Tibial nerve (tissue), 4 donors: ENCODE measurements at places on chromosomes 12 and 14.

DNA sequence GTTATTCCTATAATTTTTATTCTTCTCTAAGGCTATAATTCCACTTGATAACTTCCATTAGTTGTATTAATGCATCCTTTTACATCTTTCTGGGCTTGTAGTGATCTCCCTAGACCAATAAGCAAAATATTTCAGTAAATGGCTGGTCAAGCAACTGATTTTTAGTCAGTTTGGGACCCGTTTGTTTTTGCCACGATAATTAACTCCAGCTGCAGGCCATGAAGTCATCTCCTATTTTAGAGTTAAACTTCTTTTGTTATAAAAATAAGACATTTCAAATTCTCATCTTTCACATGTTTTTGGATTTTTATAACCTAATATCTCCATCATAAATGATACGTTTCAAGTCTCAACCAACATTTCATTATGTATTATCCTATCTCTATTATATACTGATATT, 49.4 kb downstream of the MAGOHB start:
- H3K27me3 ChIP-seq: no peaks in the 10 kb centered on the region
- H3K36me3 ChIP-seq: no peaks in the 10 kb centered on the region
- no peak overlapping the region for H3K4me3 ChIP-seq

DNA sequence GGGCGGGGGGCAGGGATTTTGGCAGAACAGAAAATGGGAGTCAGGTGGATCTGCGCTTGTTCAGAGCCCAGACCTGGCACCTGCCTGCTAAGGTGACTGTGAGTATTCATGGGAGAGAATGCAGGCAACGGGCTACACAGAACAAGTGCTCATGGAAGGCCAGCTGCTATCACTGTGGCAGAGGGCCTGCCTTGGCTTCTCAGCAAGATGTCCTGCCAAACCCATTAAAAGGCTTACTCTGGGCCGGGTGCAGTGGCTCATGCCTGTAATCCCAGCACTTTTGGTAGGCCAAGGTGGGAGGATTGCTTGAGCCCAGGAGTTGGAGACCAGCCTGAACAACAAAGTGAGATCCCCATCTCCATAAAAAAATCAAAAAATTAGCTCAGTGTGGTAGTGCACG, 21.0 kb downstream of the DIO3 start:
- H3K4me1 ChIP-seq: no peaks in the 10 kb centered on the region
- no peak overlapping the region for H3K4me3 ChIP-seq
- H3K27me3 ChIP-seq: no peaks in the 10 kb centered on the region
- no peak for DNase-seq

DNA sequence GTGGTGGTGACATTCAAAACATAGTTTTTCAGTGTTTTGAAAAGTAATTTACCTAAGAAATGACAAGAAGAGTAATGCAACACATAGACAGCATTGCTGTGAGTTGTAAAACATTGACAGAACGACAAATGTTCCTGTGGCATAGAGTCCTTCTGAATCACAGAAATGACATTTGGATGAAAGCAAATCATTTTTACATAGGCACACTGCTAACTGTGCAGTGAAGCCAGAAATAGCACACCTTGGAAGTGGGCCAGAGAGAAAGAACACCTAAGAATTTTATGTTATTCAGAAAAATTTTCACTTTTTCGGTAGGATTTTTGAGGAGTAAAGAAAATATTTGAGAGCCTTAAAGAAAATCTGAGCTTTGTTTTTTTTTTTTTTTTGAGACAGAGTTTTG, 100.6 kb downstream of the ANO4 start:
- no peak overlapping the region for H3K27ac ChIP-seq
- no peak for DNase-seq
- no peaks in the 10 kb centered on the region for H3K4me1 ChIP-seq

DNA sequence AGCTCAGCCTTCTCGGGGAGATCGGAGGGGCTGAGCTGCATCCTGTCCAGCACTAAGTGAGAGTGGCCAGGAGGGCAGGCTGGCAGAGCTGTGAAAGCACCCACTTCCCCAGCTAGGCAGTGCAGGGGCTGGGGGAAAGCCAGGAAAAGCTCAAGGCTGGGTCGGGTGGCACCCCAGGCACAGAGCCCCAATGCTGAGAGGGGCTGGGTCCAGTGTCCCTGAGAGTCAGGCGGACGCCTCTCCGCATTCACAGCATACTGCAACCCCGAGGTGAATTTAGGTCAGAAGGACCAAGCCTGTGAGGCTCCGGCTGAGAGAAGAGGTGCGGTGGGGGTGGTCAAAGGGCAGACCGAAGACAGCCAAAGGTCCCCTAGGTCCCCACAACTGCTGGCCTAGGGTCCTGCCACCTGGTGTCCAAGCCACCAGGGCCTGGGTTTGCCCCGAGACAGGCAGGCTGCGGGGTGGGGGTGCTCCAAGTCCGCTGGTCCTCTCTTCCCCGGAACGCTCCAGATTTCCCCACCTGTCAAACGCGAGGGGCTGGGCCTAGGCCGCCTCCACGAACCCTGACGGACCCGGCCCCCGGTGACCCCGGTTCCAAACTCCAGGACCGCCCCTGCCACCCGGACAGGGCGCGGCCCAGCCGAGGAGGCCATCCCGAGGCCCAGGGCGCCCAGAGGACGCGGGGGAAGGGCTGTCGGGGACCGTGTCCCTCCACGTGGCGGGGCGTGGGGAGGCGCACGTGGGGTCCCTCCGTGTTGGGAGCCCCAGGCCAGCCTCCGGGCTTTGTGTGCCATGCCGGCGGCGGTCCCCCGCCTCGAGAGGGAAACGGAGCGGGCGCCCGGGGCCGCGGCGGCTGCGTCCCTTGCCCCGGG, 527 bp downstream of the CAMKK2 start:
- H3K4me1 ChIP-seq: peaks cover 20% of the 10 kb centered on the region
- no peaks in the 10 kb centered on the region for H3K27me3 ChIP-seq
- no peaks in the 10 kb centered on the region for H3K36me3 ChIP-seq
